ENCODE measurements at places on chromosomes 11 and 22. TPM values are rescaled to one million over a fixed set of nuclear protein-coding genes. Genes with fewer than 3 reads are reported as not detected.

Gene CCDC116
- total RNA-seq, result 0.13 TPM

Gene DUSP8
- 8.4 TPM for total RNA-seq

Gene USH1C
- 1.1 TPM for total RNA-seq

Gene TRABD
- total RNA-seq, result 43.7 TPM

Gene MMP3
- not detected for total RNA-seq

Gene KIRREL3
- total RNA-seq, result 2.2 TPM

Gene OR52I2
- not detected for total RNA-seq

Gene MAJIN
- total RNA-seq, result not detected

Gene ELMOD1
- total RNA-seq, result not detected

Gene SDF2L1
- total RNA-seq, result 126 TPM

Gene CRYBA4
- total RNA-seq, result not detected

Gene RAG2
- total RNA-seq, result not detected

Gene PHLDA2
- total RNA-seq, result 45.0 TPM

Gene ADAMTS15
- 43.0 TPM for total RNA-seq

Gene CRYBB1
- not detected for total RNA-seq

Gene MN1
- 4.2 TPM for total RNA-seq

Gene MMP7
- total RNA-seq, result 509 TPM

Gene SAA1
- total RNA-seq, result not detected

Gene GRAP2
- total RNA-seq, result not detected

Gene MICAL2
- total RNA-seq, result 266 TPM

Gene FGF3
- total RNA-seq, result not detected

Gene NNMT
- total RNA-seq, result 719 TPM

Gene CASP5
- total RNA-seq, result not detected

Gene SLC25A18
- total RNA-seq, result not detected

Gene DNAJB7
- not detected for total RNA-seq

Gene OR4C45
- not detected for total RNA-seq

Gene LRRC75B
- 34.5 TPM for total RNA-seq

Gene MCHR1
- total RNA-seq, result 0.33 TPM

Gene MRGPRE
- total RNA-seq, result not detected

Gene CALCB
- total RNA-seq, result 0.65 TPM

Gene FAT3
- total RNA-seq, result 3.9 TPM

Gene IRAG1
- 6.0 TPM for total RNA-seq

Gene GAS2L1
- total RNA-seq, result 43.7 TPM

Gene CLDN5
- total RNA-seq, result 0.13 TPM

Gene PATE2
- not detected for total RNA-seq

Gene OR8G1
- total RNA-seq, result not detected

Gene TP53AIP1
- not detected for total RNA-seq

Gene CRY2
- total RNA-seq, result 5.7 TPM

Gene KCNQ1
- 0.38 TPM for total RNA-seq

Gene CARD16
- total RNA-seq, result not detected

Gene LBHD1
- 4.1 TPM for total RNA-seq

Gene ZNF215
- 2.3 TPM for total RNA-seq

Gene SLC1A2
- not detected for total RNA-seq

Gene APOBEC3F
- total RNA-seq, result 4.6 TPM

Gene DTX4
- 1.3 TPM for total RNA-seq

Gene CCDC157
- total RNA-seq, result 4.6 TPM

Gene RTN4RL2
- 4.4 TPM for total RNA-seq

Gene PKP3
- 8.2 TPM for total RNA-seq

Gene SUSD2
- total RNA-seq, result 0.16 TPM

Gene ARHGEF17
- 78.7 TPM for total RNA-seq

Gene AIFM3
- total RNA-seq, result 0.25 TPM

Gene FLRT1
- total RNA-seq, result under 0.01 TPM

Gene OR2AG1
- total RNA-seq, result not detected

Gene THY1
- total RNA-seq, result 380 TPM

Gene OR51B2
- total RNA-seq, result not detected
